ENCODE measurements at places on chromosomes 3 and 15.

- no peak for DNase-seq
Measured at GRCh38 chr3:10140996-10141546, 507 bp upstream of the VHL start.

DNA sequence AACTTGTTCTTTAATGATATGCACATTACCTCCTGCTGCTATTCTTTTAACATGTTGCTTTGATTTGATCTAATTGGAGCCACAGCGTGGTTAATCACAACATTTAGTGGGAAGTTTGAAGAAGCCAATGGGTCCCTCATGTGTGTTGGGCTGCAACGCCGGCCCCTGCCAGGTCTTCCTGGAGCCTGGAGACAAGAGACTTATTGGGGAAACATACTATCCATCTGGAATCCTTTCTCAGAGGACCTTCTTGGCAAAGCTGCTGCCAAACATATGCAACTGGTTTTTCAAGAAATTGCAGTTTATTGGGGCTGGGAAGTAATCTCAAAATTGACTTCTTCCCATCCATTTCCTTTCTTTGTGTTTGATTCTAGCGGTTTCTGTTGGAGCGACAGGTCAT lies 396.3 kb upstream of the PROK2 start:
- no peak for DNase-seq

DNA sequence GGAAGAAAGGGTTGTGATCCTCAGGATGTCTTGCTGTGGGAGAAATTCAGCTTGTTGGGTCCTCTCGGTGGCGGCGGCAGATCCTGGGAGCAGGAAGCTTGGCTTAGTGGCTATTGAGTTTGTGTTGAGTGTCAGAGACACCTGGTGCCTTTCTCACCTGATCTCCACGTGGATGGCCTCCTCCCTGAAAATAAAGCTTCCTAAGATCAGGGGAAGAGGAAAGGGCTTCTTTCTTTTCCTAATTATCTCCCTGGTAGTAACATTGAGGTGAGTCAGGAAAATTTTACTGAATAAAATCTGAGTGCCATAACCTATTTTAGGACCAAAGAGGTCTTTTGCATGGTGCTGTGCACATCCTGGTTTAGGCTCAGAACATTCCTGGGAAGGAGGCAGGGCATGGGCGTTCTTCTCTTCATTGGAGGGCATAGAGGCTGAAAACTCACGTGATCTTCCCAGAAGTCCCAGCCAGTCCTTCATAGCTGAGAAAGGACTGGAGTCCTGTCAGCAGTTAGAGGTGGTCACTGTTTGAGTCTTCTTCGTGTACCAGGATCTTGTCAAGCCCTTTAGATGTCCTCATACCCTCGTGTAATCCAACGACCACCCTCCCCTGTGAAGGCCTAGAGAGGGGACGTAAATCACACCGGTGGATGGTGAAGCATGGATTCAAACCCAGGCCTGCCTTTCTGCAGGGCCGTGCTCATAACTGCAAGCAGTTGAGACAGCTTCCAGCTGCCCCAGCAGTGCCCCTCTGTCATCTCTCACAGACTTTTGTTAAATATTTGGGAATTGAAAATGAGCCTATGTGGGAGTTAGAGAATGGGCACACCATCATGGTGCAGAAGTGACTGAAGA lies 1.1 kb downstream of the CMTM8 start:
- DNase-seq = no peak

- DNase-seq = no peak
Measured at GRCh38 chr3:47976135-47976732, 40.0 kb downstream of the MAP4 start.

DNA sequence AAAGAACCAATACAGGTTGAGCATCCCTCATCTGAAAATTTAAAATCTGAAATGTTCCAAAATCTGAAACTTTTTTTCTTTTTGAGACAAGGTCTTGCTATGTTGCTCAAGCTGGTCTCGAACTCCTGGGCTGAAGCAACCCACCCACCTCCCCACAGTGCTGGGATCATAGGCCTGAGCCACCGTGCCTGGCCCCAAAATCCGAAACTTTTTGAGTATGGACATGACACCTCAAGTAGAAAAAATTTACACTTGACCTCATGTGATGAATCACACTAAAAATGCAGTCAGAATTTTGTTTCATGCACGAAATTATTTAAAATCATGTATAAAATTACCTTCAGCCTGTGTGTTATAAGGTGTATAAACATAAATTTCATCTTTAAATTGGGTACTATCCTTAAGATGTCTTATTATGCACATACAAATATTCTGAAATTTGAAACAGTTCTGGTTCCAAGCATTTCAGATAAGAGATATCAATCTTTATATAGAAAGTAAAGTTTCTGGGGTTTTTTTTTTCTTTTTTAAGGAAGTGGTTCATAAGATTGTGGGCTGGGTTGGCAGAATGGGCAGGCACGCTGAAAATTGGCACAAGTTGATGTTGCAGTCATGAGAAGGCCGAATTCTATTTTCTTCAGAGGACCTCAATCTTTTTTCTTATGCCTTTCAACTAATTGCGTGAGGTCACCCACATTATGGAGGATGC lies 72.5 kb downstream of the SPRED1 start:
- DNase-seq = no peak

- no peak for DNase-seq
Measured at GRCh38 chr15:47718497-47719437, 1.5 kb downstream of the SEMA6D start.

DNA sequence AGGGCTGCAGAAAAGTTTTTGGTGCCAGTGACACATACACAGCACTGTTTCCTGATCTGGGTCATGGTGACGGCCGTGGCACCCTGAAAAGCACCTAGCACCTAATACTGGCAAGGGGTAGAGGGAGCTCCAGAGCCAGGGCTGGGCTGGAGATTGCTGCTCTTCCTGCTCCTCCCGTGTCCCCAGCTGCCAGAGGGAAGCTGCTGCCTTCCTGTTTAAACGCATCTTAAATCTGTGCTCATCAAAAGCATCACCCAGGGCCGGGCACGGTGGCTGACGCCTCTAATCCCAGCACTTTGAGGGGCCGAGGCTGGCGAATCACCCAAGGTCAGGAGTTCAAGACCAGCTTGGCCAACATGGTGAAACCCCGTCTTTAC lies 156.7 kb upstream of the MEF2A start:
- no peak for DNase-seq

DNA sequence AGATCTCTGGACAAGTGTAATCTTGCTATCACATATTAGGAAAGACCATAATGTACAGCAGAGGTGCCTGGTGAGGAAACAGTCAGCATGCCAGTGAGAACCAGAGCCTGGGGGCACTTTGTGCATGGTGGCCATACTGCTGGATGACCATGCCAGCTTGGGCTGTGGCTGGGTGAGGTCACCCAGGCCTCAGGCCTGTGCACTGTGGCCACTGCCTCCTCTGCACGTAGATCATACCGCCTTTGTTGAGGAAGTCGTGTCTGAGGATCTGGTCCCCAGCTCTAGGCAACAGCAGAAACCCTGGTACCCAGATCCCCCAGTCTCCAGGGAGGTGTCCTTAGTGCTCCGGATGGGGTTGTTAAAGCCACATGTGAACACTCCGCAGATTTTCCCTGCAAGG lies 38.9 kb downstream of the ZNF710 start:
- no peak for DNase-seq
